ENCODE measurements at places on chromosomes 4 and X. TPM values are rescaled to one million over a fixed set of nuclear protein-coding genes. Genes with fewer than 3 reads are reported as not detected.

The RNF212 gene
- 6.9 TPM for total RNA-seq

The SLC16A2 gene
- 28.5 TPM for total RNA-seq

The AFF2 gene
- total RNA-seq: 6.6 TPM

The DRP2 gene
- total RNA-seq: 0.41 TPM

The SERTM2 gene
- total RNA-seq: not detected

The RASL11B gene
- not detected for total RNA-seq

The CXCL8 gene
- total RNA-seq: 2.4 TPM

The STS gene
- total RNA-seq: 4.0 TPM

The TSPAN6 gene
- total RNA-seq: 32.5 TPM

The TBC1D9 gene
- 12.8 TPM for total RNA-seq

The DRD5 gene
- total RNA-seq: not detected

The RADX gene
- 18.8 TPM for total RNA-seq

The PDS5A gene
- 123 TPM for total RNA-seq

The ADH1C gene
- 1.4 TPM for total RNA-seq

The UGT8 gene
- 0.27 TPM for total RNA-seq

The MGAT4D gene
- total RNA-seq: not detected

The SERPINA7 gene
- total RNA-seq: not detected
